ENCODE measurements at places on chromosomes 4 and X.
A peak's percentile ranks its signal among the peaks of the same experiment; 100 is the strongest.

GRCh38 chr4:160175064-160175643 lies 1072.3 kb downstream of the RAPGEF2 start:
- no peak for DNase-seq

DNA sequence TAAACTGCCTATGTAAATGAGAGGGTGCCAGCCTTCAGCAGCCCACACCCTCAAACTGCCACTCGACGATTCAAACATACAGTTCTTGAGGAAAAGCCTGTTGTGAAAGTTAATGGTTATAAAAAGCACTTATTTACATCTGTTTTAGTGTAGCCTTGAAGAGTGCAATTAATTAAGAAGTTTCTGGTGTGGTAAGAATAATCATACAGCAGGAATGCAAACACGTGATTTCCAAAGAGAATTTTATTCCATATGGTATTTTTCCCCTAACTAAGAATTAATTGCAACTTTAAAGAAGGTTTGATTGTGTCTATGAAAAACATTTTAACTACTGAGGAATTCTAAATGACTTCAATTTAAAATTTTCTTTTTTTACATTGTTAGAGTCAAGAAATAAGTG lies 176.3 kb upstream of the PITX2 start:
- no peak for DNase-seq

GRCh38 chr4:63589796-63590195 lies 819.5 kb downstream of the TECRL start:
- DNase-seq = no peak

GRCh38 chr4:167785523-167785922 lies 306.8 kb upstream of the ANXA10 start:
- no peak for DNase-seq

- peak; percentile 11 for DNase-seq
Observed at GRCh38 chr4:155025762-155026457, 182.5 kb upstream of the NPY2R start.

DNA sequence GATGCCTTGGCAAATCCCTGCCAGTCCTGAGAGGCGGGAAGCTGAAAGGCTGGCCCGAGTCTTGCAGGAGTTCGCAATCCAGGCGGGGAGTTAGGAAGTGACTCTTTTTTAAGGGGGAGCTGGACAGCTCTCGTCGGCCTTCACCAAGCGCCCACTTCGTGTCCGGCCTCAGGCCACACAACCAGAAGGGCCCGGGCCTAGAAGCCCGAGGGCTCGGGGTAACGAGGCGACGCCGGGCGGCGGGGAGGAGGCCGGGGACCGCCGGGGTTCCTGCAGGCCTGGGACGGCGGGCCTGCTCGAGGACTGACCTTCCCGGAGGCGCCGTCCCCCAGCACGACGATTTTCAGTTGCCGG lies 395 bp downstream of the RAB28 start:
- peak; percentile 24 for DNase-seq

Data from HL-60 (cell line).